ENCODE measurements at places on chromosomes 13 and 19.

DNA sequence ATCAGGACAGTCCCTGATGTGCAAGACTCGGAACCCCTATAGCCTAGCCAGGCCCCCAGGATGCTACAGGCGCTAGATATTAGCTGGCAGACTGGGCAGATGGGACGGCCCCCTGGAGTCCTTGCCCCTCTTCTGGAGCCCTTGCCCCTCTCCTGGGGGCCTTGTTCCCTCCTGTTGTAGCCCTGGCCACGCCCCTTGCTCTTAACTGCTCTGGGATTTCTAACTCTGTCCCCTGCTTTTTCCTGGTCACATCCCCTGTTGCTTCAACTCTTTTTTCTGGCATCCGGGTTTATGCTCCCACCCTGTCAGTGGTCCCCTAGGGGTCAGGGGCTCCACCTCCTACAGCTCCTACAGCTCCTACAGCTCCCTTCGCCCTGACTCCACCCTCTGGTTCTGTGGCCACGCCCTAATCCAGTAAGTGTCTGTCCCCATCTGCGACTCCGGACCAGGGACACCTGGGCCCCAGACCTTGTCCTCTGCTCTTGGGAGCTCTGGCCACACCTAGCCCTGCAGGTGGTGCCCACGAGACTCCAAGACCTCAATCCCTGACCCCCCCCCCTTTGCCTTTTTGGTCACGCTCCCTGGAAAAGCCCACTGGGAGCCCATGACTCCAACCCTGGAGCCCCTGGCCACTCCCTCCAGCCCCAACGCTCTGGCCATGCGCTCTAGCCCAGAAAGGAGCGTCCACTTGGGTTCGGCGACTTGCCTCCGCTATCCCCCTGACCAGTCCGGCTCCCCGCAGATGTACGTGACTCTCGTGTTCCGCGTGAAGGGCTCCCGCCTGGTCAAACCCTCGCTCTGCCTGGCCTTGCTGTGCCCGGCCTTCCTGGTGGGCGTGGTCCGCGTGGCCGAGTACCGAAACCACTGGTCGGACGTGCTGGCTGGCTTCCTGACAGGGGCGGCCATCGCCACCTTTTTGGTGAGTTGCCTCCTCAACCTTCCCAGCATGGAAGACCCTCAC lies 6.8 kb downstream of the PLPPR2 start:
- DNase-seq: no peak

DNA sequence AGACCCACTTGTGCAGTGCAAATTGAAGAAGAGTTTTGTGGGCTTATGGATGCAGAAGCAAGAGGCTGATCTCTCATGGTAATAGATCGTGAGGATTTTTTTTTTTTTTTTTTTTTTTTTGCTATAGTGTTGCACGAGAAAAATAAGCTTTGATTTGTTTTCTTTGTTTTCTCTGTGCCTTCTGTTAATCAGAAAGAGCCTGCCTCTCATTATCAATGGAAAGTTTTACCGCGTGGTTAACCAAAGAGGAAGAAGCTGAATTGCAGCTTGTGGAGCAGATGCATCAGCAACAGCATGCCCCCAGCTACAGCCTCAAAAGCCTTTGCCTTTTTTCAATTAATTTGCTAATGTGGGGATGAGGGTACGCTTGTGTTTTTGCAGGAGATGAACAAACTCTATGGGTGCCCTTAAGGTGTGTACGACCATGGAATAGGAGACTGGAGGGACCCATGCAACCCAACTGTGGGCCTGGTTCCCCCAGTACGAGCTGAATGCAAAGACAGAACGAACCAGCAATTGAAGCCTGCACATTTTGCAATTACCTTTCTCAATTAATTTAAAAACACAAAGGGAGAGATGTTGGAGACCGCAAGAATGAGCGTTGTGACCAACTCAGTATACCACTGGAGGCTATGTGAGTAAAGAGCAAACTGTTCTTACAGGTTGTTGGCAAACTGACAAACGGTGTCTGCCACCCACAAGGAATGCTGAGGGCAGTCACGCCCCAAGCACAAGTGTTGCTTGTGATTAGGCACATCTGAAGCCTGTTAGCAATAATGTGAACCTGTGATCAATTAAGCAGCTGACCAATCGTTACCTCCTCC lies 58.6 kb upstream of the SPRY2 start:
- no peak for DNase-seq

GRCh38 chr13:94119360-94119936 lies 360.0 kb downstream of the DCT start:
- DNase-seq: no peak

GRCh38 chr13:52758114-52758513 lies 18.5 kb upstream of the CNMD start:
- no peak for DNase-seq

DNA sequence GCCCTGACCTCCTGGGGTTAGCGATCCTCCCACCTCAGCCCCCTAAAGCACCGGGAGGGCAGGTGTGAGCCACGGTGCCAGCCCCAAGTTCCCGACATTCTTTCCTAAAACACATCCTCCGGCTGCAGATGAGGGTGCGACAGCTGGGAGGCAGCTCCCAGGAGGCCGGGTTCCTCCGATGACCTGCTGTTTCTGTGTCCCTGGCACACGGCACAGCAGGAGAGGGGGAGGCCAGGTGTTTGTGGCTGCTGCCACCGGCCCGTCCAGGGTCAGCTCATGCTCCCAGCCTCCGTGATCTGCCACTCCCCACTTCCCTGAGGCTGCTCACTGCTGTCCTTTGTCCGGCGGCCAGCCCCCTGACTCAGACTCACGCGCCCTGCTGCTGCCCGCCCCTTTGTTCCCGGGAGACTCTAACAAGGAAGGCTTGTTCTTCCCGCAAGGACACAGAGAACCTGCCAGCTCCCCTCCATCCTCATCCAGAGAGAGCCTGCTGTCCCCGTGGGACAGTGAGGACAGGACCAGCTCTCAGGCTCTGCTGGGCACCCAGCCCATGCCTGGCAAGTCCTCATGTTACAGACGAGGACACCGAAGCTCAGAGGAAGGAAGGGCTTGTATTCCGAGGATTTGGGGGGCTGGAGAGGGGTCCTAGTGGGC lies 10.6 kb upstream of the MADCAM1 start:
- DNase-seq: no peak

GRCh38 chr19:51602189-51602854 lies 27.9 kb downstream of the SIGLEC5 start:
- no peak for DNase-seq

DNA sequence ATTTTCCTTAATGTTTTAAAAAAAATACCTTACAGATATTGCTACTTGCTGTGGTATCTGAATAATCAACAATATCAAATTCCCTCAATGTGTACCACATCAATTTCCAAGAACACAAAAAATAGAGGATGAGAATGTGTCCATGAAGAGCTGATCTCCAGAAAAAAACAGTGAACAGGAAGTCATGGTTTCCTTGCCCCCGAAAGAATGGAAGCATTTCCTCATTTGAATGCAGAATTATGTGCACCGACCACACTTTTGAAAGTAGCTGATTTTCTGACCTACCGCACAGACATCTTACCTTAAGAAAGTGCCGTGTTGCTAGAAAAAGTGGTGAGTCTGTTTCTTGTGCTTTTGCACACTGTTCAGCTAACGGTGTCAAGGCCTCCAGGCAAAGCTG lies 13.4 kb upstream of the EEF1AKMT1 start:
- no peak for DNase-seq

GRCh38 chr13:37954191-37954590 lies 84.6 kb upstream of the TRPC4 start:
- DNase-seq: no peak

Data from cortex of kidney (tissue), 1 donor.